Umbilical cord (tissue), 2 donors: ENCODE measurements at places on chromosomes 4 and X. TPM values are rescaled to one million over a fixed set of nuclear protein-coding genes. Genes with fewer than 3 reads are reported as not detected.

DNA sequence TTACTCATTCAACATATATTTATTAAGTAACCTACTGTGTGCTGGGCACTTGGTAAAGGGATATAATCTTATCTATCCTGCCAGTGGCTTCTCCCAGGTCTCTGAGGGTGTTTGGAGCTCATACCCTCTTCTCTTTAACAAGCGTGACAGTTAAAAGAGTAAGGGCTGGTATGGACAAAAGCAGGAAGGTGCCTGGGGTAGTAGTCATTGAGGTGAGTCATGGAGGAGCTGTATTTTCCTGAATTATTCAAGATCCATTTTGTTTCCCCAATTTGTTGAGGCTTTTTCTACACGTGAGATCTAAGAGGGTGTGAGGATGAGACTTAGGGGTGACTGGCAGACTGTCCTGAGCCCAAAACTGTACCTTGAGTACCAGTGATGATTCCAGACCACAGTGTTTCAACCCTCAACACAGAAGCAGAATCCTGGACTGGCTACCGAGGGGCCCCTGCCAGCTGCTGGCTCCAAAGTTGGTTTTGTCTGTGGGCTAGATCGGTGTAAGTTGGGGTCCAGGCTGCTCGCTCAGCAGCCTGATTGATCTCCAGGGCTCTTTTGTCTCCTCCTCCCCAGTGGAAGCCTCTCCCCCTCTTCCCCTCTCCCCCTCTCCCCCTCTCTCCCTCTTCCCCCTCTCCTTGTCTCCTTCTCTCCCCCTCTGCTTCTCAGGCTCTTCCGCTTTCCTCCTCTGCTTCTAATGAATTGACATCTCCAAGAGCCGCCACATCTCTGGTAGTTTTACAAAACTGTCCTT lies at the start of gene DRP2:
Gene DRP2 (plus strand): TSS at position 671 of the 748 bp plus-strand sequence. CDS start 11,862 bp downstream, outside the sequence.
- no peak for DNase-seq

Gene CXCL3
- 7.0 TPM for total RNA-seq

Gene EDNRA
- 35.4 TPM for total RNA-seq

Gene AWAT2
- total RNA-seq = 0.96 TPM

DNA sequence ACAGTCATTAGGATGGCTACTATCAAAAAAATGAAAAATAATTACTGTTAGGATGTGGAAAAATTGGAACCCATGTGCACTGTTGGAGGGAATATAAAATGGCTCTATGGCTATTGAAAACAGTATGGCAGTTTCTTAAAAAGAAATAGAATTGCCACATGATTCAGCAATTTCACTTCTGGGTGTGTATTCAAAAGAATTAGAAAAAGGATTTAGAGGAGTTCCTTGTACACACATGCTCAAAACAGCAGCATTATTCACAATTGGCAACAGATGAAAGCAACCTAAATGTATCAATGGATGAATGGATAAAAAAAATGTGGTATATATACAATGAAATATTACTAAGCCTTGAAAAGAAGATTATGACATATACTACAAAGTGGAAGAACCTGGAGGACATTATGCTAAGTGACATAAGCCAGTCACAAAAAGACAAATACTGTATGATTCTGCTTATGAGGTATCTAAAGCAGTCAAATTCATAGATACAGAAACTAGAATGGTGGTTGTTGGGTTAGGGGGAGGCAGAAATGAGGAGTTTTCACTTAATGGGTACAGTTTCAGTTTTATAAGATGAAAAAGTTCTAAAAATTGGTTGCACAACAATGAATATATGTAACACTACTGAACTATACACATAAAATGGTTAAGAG lies 123.2 kb downstream of the ELOVL6 start:
- no peak for DNase-seq

DNA sequence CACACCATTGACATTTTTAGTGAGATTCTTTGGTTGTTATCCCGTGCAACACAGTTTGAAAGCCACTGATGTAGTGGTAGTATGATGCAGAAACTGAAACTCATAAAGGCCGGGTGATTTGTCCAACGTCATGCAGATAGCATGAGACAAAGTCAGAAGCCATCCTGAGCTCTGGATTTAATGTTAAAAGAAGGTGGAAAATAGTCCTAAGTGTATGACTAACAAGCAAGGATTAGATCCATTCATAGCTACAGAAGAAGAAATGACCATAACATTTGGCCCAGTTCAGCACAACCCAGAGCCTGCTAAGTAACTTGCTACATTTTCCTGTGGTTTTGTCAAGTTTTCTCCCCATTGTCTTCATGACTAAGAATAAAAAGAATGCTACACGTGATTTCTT lies 142.4 kb downstream of the AMELX start:
- peak; percentile 78 for DNase-seq
